ENCODE measurements at places on chromosomes 11 and 22.
A peak's percentile ranks its signal among the peaks of the same experiment; 100 is the strongest.

GRCh38 chr11:132519241-132519815 lies 1013.0 kb downstream of the OPCML start:
- DNase-seq, result no peak

DNA sequence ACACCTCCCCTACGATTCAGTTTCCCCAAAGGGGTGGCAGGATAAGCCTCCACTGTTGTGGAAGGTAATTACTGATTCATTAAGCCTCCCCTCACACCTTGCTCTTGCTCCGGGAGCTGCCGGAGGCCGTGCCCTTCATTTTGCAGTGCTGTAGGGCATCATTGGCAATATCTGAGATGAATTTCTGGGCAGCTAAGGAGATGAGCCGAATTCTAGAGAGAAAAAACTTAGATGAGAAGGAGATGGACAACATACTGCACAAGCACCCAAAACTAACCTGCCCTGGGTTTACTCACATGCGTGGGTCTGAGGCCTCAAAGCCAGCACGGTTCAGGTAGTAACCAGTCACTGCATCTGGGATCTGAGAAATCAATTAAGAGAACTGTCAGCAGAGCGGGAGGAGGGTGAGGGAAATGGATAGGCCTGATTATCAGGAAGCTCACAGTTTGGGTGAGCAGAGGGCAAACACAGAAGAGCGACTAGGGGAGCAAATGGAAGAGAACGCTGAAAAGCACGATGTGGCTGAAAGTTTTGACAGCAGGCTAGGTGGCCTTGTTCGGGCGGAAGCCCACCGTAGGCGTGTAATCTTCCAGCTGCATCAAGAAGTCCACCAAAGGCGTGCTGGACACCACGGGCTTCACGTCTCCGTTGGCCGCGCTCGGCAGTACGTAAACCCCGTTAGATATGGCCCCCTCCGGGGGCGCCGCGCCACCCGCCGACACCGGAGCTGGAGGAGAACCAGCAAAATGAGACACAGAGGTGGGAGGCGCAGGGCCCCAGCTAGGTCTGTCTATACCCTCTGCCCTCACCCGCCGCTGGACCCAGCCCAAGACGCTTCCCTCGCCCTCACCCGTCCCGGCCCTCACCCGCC lies 689 bp downstream of the TAF10 start:
- no peak for DNase-seq

GRCh38 chr22:28394513-28395110 lies 285.0 kb downstream of the TTC28 start:
- DNase-seq, result no peak

GRCh38 chr11:9982796-9983579 lies 311.0 kb downstream of the SBF2 start:
- no peak for DNase-seq

- DNase-seq, result no peak
Observed at GRCh38 chr22:23036684-23037428, 33.5 kb upstream of the GNAZ start.

DNA sequence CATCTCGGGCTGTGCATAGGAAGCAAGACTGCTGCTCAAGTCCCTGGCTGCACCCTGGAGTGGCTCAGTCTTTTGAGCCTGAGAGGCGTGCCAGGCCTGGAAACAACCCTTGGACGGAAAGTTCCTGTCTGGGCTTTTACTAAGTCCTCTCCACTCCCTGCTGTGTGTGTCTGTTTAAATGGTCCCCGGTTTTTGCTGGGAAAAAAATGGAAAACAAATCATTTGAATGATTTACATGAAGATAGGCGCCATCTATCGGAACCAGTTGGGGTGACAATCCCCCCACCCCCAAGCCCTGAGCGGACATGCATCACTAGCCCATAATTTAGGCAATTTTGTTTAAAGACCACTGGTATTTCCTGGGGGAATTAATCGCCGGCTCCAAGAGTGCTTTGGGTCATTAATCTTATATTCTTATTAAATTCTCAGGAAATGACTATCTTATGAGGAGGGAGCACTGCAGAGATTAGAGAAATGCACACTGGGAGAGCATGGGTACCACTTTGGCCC lies 2.7 kb upstream of the GAB2 start:
- peak; percentile 82 for DNase-seq

DNA sequence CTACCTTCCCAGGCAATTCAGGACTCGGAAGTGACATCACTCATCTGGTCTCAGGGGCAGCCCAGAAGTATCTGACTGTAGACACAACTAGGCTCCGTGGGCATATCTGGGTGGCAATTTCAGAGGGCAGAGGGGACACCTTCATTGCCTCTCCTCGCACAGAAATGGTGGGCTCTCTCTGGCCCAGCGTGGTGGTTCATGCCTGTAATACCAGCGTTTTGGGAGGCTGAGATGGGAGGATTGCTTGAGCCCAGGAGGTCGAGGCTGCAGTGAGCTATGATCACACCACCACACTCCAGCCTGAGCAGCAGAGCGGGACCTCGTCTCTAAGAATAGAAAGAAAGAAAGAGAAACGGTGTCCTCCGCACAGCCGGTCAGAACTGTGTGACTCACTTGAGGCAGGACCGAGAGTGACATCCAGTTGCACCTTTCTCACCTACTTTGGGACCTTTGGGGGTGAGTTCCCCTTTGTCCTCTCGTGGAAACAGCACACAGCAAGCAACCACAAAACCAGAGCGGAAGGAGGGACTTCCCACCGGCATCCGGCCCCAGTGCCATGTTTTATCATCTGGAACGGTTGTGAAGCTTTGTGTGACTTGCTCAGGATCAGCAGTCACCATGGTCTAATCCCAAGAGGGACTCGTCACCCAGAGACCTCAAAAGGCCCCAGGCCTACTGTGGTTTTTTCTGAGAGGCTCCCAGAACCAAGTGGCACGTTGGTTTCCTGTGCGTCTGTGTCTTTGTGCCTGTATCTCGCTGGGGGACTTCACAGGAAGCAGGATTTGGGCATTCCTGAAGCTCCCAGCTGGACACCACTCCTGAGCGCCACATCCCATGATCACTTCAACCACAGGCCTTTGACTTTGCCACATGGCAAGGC lies 38.4 kb upstream of the EMID1 start:
- DNase-seq, result no peak

DNA sequence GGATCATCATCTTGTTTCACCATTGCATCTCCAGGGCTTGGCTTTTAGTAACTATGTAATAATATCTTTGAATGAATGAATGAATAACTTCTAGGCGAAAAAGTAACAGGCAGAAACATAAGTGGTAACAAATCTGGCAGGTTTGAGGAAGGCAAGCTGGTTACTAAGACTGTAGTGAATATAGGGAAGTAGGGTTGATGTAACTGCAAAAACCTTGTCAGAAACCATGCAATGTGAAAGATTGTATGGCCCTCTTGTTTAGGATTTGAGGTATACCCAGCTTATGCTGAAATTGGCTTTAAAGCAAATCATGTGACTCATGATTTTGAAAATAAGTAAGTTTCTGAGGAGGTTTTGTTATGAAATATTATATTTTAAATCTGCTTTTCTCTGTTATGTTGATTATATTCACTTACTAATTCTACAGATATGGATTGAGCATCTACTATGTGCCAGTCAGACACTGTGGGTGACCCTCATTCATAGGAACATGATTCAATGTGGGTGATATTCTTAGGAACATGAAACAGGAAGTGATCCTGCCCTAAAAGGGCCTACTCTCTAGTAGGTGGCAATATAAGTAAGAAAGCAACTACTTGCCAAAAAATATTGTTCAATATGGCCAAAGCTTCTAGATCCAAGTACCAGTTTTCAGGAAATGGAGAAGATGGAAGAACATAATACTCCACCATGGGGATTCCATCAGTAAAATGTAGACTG lies 115.5 kb upstream of the CCDC90B start:
- no peak for DNase-seq

- DNase-seq, result no peak
Observed at GRCh38 chr22:38793317-38793716, 626 bp downstream of the DNAL4 start.

- DNase-seq, result no peak
Observed at GRCh38 chr22:46192210-46192993, 42.1 kb downstream of the PPARA start.

DNA sequence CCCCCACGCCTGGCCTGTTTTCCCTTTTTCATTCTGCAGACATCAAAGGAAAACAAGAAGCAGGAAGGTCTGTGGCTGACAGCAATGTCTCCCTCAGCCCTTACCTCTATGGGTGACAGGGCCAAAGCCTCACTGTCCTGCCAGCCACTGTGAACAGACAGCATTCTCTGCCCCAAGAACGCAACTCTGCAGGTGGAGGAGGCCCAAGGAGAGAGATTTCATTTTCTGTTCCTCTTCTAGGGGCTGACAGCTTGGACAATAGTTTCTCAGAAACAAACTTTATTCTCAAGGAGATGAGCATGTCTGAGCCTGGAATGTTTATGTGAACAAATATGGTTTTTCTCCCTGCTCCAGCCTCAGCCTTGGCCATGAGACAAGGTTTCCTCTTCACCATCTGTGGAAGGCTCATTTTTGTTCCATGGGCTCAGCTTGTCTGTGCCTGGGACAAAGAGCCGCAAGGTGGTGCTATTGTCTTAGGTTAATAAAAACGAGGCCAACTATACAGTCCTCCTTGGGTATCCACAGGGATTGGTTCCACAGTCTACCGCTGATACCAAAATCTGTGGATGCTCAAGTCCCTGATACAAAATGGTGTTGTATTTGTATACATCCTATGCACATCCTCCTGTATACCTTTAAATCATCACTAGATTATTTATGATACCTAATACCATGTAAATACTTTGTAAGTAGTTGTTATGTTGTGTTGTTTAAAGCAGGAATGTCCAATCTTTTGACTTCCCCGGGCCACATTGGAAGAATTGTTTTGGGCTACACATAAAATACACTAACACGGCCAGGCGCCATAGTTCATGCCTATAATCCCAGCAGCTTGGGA lies 5.8 kb downstream of the PIWIL3 start:
- DNase-seq, result no peak

GRCh38 chr11:86374586-86374985 lies at the start of gene CCDC81:
TSS of gene CCDC81 (plus strand) at chr11:86374887. CDS start at chr11:86375164, 277 bp downstream.
- DNase-seq, result no peak

GRCh38 chr11:128757886-128758612 lies 64.2 kb downstream of the FLI1 start:
- no peak for DNase-seq

- DNase-seq, result no peak
Observed at GRCh38 chr11:65776710-65777141, 4.0 kb downstream of the AP5B1 start.

- no peak for DNase-seq
Observed at GRCh38 chr22:40534379-40535188, 101.9 kb downstream of the MRTFA start.

DNA sequence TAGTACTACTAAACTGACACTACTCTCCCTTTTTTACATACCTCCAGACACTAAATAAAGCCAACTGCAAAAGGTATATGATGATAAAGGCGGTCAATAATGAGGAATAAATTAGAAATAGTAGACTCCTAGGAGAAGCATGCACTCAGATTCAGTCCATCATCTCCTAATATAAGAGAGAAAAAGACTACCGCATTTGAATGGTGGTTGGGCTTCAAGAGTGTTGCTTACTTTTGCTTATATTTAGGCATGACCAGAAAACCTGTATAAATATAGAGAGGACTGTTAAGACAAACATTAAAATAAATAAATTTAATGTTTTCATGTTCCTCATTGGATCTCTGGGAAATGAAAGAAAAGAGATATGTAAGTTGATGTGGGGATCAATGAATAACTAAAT lies 1137.0 kb downstream of the FAM181B start:
- no peak for DNase-seq

GRCh38 chr22:36585841-36586240 lies 56.9 kb upstream of the EIF3D start:
- DNase-seq, result no peak

- no peak for DNase-seq
Observed at GRCh38 chr22:47064416-47064815, 302.0 kb downstream of the TBC1D22A start.

GRCh38 chr11:69463181-69463994 lies 18.1 kb upstream of the LINC01488 start:
- DNase-seq, result no peak

DNA sequence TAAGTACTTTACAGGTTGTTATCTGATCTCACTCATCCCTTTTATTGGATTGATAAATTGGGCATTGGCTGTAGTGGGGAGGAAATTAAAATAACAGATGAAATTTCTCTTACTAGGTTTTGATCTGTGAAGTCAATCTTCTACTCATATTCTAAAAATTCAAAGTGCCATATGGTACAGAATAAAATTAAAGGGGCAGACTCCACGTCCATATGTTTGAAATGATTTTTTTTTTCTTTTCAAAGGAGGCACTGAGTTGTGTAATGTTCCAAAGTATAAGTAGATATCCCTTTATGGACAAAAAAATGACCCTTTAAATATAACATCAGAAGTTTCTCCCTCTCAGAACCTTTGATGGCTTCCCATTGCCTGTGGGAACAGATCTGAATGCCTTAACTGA lies 207.4 kb downstream of the DBX1 start:
- DNase-seq, result no peak

DNA sequence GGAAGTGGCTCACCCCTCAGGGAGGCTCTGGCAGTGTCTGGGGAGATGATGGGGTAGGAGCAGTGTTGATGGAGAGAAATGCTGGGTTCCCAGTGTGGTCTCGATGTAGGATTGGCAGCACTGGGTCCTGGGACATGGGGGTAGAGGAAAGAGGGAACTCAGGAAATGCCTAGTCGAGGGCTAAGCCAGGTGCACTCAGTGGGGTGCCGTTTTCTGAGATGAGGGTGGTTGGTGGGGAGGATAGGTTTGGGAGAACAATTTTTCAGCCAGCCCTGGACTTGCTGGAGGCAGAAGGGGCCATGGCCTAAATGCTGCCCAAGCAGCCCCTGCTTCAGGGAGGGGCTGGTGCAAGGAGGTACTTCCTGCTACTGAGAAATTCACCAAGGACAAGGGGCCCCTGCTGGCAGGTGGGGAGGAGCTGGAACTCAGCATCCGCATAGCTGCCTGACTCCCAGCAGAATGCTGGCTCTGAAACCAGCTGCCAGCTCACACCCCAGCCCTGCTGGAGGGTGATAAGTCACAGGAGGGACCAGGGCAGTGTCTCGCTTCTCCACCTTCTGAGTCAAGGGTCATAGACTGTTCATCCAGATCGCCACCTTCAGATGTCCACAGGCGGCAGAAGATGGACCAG lies 6.0 kb downstream of the CCDC157 start:
- no peak for DNase-seq

- no peak for DNase-seq
Observed at GRCh38 chr22:48778308-48779195, 1049.1 kb downstream of the BRD1 start.

DNA sequence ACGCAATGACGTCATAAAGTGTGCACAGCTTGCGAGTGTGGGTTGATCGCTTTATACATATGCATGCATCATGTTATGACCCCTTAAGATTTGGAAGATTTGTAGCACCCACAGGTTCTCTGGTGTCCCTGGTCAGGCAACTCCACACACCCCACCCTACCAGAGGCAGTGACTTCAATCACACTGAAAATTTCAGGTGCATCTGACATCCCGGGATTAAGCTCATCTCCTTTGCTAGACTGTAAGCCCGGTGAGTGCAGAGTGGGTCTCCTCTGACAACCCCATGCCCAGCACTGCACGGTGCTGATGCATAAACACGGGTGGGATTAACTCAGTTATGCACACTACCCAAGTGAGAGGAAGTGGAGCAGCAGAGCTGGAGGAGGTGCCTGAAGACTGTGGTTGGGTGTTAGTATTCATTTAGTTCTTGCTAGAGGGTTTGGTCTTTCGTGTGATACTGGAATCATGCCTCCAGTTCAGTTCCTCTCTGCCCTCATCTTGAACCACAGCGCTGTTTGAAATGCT lies 6.5 kb downstream of the ARSA start:
- no peak for DNase-seq

GRCh38 chr11:71145988-71146824 lies 106.2 kb downstream of the SHANK2 start:
- DNase-seq, result no peak
